ENCODE measurements at places on chromosomes 3 and 15.
A peak's percentile ranks its signal among the peaks of the same experiment; 100 is the strongest.

GRCh38 chr3:115652738-115653137, 29.4 kb downstream of the GAP43 start:
- DNase-seq, result peak; percentile 53

- no peak for DNase-seq
Measured at GRCh38 chr15:75164625-75165350, 36.9 kb upstream of the C15orf39 start.

GRCh38 chr3:72155391-72156064, 370.6 kb upstream of the PROK2 start:
- no peak for DNase-seq

DNA sequence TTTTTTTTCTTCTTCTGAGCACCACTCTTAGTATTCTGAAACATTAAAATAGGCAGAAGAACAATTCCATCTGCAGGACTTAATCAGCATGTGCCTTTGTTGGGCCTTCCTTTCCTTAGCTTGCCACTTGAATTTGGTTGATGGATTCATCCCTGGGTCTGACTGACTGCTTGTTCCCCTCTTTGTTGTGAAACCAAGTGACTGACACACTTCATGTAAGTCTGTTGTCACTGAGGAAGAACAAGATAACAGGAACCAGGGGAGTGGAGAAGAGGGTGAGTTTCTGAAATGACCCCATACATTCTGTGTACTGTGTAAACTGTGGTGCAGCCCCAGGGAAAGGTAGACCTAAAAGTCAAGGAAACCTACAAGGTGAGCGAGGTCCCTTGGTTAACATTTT, 188.7 kb upstream of the TBC1D5 start:
- DNase-seq, result no peak

- DNase-seq, result no peak
Measured at GRCh38 chr15:46413799-46414198, 779.0 kb downstream of the SQOR start.

DNA sequence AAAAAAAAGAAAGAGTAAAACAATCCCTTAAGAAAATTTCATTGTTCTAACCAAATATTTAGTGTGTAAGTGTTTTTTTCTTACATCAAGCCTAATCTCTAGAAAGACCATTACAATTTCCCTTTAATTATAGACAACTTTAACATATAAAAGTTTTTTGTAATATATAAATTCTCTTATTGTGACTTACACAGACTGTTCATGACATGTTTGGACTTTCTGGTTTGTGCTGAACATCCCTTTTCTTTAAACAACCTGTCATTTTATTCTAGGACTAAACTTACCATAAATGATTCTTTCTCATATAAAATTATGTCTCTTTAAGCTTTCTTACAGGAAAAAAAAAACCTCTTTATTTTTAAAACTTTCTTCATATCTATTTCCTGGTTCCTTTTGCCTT, 13.0 kb upstream of the BTLA start:
- no peak for DNase-seq

- no peak for DNase-seq
Measured at GRCh38 chr3:15290736-15291135, 41.6 kb downstream of the SH3BP5 start.

DNA sequence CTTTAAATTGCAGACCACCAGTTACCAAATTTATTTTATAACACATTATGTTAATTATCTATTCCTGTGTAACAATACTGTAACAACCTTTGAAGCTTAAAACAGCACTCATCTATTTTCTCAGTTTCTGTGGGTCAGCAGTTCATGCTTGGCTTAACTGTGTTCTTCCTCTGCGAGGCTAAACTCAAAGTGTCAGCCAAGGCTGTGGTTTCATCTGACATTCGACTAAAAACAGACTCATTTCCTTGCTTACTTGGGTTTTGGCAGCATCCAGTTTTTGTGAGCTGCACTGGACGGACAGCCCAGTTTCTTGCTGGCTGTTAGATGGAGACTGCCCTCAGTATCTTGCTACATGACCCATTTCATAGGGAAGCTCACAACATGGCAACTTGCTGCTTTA, 247.3 kb upstream of the KCNH8 start:
- peak; percentile 15 for DNase-seq

GRCh38 chr3:100160521-100160920, 46.2 kb upstream of the FILIP1L start:
- no peak for DNase-seq

DNA sequence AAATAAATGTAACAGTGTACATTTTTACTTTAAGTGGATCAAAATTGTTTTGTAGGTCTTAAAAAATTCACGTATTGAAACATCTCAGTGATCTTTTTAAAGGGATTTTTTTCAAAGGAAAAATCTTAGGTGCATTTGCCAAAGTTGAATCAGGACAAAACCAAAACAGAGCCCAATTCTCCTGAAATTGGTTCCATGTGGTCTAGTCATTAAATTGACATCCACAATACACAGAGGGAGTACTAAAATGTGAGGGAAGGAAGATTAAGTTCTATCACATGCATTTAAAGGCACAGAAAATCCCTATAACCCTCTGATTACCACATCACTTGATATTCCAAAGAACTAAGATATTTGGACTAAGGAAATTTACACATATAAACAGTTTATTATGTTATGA, 39.3 kb upstream of the HDC start:
- DNase-seq, result no peak

- no peak for DNase-seq
Measured at GRCh38 chr3:60056404-60056803, 1006.6 kb upstream of the CFAP20DC start.

GRCh38 chr3:66604481-66604880, 103.7 kb upstream of the LRIG1 start:
- DNase-seq, result no peak

GRCh38 chr3:6444888-6445658, 415.8 kb upstream of the GRM7 start:
- DNase-seq, result no peak

GRCh38 chr3:187747506-187747905, 2.2 kb upstream of the BCL6 start:
- peak; percentile 61 for DNase-seq

GRCh38 chr3:141959589-141960554, 83.4 kb downstream of the ATP1B3 start:
- no peak for DNase-seq

- no peak for DNase-seq
Measured at GRCh38 chr3:29291260-29291981, 10.6 kb downstream of the RBMS3 start.

DNA sequence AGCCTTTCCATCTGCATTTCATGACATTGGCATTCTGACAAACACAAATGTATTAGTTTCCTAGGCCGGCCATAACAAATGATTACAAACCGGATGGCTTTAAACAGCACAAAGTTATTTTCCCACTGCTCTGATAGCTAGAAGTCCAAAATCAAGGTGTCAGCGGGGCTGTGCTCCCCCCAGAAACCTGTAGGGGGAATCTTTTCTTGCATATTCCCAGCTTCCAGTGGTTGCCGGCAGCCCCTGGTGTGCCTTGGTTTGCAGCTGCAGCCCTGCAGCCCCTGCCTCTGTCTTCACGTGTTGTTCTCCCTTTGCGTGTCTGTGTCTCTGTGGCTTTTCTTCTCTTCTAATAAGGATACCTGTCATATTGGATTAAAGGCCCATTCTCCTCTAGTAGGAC, 79.0 kb upstream of the CDV3 start:
- DNase-seq, result peak; percentile 43

DNA sequence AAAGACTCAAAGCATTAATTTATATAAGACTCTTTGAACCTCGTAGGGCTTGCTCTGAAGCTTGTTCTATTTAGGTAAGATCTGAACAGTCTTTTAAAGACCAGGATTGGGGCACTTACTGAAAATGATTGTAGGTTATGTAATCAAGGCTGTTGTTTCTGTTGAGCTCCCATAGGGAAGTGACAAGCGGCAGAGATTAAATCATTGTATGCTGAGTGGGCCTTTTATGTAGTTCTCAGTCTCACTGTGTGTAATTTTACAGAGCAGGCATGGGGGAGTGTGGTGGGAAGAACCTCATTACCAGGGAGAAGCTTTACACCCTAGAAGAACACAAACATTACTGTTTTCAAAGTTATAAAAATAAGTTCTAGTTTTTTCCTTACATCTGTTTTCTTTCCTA, 160.0 kb upstream of the SNTN start:
- no peak for DNase-seq

GRCh38 chr3:103055021-103055520, 620.3 kb downstream of the ZPLD1 start:
- no peak for DNase-seq
